ENCODE measurements at places on chromosomes 5 and 9.

- no peak for DNase-seq
These were observed 83.5 kb downstream of the TLR4 start for GRCh38 chr9:117787746-117788145.

DNA sequence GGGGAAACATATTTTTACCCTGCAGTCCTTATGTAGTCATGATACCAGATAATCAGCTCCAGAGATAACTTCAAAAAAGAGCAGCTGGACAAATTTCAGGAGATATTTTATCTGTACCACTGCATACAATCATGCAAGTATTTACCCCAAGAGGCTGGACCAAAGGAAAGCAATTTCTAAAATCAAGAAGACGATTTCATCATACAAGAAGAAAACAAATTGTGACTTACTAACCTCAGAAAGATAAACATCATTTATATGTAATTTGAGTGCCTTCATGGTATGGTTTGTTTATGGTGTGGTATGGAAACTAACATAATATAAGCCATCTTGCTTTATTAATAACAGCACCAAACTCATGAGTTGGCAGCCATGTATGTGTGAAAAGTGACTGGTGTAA lies 603.6 kb downstream of the PSAT1 start:
- DNase-seq: no peak

DNA sequence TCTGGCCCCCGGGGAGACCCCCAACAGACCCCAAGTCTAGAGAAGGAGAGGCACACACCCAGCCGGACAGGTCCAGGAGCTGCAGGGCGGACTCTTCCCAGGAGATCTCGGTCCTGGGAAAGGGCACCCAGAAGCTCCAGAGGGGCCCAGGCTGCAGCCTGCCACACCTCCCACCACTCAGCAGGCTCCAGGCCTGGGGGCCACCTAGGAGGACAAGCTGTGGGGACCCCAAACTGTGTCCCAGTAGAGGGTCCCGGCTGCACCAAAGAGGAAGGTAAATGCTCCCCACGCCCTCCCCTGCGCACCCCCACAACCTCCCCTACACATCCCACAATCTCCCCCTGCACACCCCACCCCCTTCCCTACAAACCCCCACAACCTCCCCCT lies 48.5 kb downstream of the PLEKHG4B start:
- no peak for DNase-seq

GRCh38 chr9:89022001-89022759 lies 30.9 kb downstream of the S1PR3 start:
- no peak for DNase-seq

GRCh38 chr5:76406673-76407072 lies 3.6 kb downstream of the IQGAP2 start:
- no peak for DNase-seq

DNA sequence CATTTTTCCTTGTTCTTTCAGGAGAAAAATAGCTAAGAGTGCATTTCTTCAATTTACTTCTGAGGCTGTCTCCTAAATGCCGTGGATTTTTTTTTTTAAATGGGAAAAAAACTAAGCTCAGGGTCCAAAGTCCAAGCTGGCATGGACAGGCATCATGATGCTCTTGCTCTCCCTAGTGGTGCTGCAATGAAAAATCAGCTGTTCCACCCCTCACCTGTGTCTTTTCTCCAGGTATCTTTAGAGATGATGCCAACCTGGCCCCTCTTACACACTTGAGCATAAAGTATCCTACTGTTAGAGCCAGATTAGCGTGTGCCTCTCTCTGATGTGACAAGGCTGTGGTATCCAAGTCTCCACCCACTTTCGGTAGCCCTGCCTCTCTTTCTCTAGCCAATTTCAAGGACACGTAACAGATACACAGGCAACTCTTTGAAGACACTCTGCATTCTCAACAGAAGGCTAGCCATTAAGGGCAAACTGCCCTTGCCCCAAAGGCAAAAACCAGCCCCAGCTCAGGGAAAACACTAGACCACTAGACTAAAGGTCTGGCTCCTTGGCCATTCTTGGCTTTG lies 208.8 kb downstream of the SAXO1 start:
- no peak for DNase-seq

DNA sequence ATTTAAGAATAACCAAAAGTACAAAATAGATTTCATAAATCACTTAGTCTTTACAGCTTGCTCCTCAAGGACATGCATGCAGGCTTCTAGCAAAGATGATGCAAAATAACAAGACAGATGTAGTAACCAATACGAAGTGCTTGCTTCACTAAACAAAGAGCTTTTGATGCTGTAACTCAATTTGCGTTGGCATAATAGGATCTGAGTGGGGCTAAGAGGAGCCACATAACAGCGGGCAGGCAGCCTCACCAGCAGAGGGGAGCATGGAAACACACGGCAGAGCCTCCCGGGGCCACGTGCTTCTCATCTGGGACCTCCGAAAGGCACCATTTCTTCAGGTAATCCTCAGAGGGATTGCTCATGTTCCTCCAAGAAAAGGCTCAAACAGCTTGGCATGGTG lies 139.7 kb downstream of the C5orf15 start:
- DNase-seq: no peak

- no peak for DNase-seq
These were observed 129.0 kb downstream of the DAB2IP start for GRCh38 chr9:121780177-121781040.

DNA sequence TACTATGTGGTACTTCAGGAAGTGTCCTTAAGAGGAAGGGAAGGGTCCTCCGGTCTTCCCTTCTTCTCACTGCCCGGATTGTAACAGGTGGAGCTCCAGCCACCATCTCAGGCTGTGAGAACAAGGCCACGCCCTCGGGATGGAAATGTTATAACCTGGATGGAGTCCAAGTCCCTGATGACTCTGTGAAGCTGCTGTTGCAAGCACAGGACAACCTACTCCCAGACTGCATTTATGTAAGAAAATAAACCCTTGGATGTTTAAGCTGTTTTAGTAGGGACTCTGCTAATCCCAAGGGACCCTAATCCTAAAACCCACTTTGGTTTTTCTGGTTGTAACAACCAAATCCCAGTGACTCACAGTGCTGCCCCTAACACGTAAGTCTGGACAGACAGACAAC lies 221.6 kb downstream of the ACTL7B start:
- no peak for DNase-seq

GRCh38 chr5:159602434-159602833 lies 272.1 kb upstream of the IL12B start:
- DNase-seq: no peak

DNA sequence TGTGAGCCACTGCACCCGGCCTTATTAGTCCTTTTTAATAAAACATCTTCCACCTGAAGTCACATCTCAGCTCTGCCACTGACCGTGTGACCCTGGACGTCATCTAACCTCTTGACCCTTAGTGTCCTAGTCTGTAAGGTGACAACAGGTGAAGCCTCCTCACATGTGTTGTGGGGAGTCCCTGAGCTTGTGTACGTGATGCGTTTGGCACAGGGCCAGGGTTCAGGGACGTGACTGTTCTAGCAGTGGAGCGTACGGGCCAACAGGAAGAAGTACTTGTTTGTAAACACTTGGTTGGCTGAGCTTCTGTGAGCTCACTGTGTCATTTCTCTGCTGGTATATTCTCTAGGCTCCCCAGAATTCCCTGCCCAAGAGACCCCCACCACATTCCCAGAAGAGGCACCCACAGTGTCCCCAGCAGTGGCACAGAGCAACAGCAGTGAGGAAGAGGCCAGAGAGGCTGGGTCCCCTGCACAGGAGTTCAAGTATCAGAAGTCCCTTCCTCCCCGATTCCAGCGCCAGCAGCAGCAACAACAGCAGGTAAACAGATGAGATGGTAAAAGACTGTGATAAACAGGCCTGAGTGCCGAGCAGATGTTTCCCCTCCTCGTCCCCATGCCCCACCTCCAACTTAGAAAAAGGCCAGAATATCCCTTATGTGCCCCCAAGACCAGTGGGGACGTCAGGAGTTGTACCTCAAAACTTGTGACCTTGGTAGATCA lies 35.3 kb upstream of the POMT1 start:
- DNase-seq: no peak

GRCh38 chr9:78031444-78031892 lies at the start of gene GNAQ:
Gene GNAQ (minus strand): TSS chr9:78031811. CDS start chr9:78031235, 576 bp downstream.
- no peak for DNase-seq

GRCh38 chr5:17255471-17256021 lies 38.1 kb downstream of the BASP1 start:
- no peak for DNase-seq

- DNase-seq: no peak
These were observed 463.2 kb upstream of the KIF2A start for GRCh38 chr5:61842840-61843239.

- no peak for DNase-seq
These were observed 28.4 kb upstream of the LTC4S start for GRCh38 chr5:179765400-179765799.

GRCh38 chr5:58970766-58971165 lies 387.9 kb downstream of the RAB3C start:
- no peak for DNase-seq

DNA sequence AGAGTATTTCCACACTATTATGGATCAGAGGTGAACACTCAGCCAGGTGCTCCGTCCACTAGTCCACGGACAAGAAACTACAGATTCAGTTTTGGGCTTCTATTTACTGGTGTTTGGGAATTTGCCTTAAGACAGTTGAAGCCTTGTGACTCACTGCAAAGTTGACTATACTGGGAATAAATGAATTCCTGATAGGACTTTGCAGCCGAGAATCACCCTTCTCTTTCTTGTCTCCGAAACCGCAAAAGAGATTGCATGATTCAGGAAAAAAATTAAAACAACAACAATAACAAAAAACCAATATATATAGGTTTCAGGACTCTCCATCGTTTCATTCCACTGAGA lies 716 bp downstream of the TMEM171 start:
- DNase-seq: no peak

Data from stimulated activated CD4-positive, alpha-beta T cell treated with anti-CD3 and anti-CD28 coated beads, Interleukin-12 subunit alpha, Interleukin-12 subunit beta, amount 100 ng/mL, for 4 hours (primary cell).